Pons (tissue), 1 donor: ENCODE measurements at places on chromosomes 6 and 20.
A peak's percentile ranks its signal among the peaks of the same experiment; 100 is the strongest.

GRCh38 chr6:137111296-137112066 is 62.0 kb downstream of the IL22RA2 start:
- no peak for DNase-seq

DNA sequence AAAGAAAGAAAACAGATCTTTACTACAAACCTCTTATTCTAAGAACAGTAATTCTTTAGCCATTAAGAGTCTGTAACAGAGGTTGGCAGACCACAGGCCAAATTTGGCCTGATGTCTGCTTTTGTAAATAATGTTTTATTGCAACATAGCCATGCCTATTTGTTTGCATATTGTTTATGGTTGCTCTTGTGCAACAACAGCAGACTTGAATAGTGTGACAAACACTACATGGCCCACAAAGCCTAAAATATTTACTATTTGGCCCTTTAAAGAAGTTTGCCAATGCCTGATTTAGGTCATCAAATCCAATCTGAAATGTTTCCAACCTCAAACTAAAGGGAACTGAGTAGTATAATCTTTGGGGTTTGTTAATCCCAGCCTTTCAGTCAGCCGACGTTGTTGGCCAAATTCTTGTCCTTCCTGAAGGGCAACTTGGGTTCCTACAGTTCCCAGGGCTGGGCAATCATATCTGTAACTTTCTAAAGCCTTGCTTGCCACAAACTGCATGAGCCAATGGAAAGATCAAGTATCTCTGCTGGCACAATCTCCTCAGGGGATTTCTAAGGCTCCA is 33.9 kb upstream of the TBC1D20 start:
- DNase-seq: no peak

- DNase-seq: peak; percentile 1
Measured at GRCh38 chr6:121733234-121733633, 297.8 kb downstream of the GJA1 start.

GRCh38 chr6:144515761-144516160 is 230.6 kb downstream of the UTRN start:
- no peak for DNase-seq
